T-cell (primary cell): ENCODE measurements at places on chromosomes 11 and 22.

DNA sequence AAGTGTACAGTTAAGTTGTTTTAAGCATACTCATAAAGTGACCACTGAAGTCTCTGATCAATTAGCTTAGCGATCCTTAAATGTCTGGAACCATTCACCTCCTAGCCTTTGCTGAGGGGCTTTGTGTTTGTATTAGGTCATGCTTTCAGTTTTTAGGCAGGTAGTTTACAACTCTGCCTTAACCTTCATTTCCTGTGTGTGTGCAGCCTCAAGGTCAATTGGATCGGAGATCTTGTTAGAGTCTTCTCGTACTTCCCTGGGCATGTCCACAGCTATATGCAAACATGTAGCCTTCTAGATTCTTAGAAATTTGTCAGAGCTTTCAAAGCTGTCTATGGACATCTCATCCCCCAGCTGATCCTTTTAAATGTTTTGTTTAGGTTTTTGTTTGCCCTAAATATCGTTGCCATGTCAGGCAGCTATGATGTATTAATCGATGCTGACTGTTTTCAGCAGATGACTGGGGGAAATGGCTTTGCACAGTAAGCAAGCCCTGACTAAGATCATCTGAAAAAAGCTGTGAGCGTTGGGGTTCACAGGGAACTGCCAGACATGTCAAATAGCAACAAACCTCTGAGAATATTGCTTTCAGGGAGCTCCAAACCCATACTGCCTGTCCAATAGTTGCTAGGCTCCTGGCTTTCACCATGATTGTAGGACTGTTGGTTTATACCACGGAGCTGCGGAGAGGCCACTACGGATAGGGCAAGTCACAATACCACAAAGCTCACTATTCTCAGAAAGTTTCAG is 45.6 kb downstream of the GLYAT start:
- no peaks in the 10 kb centered on the region for H3K4me1 ChIP-seq
- no peak overlapping the region for H3K4me3 ChIP-seq
- no peak for DNase-seq
- H3K27me3 ChIP-seq = no peaks in the 10 kb centered on the region

GRCh38 chr11:12600829-12601228 is 73.4 kb upstream of the TEAD1 start:
- no peak for DNase-seq
- H3K36me3 ChIP-seq = no peaks in the 10 kb centered on the region
- no peaks in the 10 kb centered on the region for H3K27me3 ChIP-seq
- H3K4me1 ChIP-seq = peaks cover 8% of the 10 kb centered on the region

- H3K4me3 ChIP-seq = no peak overlapping the region
- no peaks in the 10 kb centered on the region for H3K27me3 ChIP-seq
- no peaks in the 10 kb centered on the region for H3K36me3 ChIP-seq
- no peaks in the 10 kb centered on the region for H3K4me1 ChIP-seq
Observed at GRCh38 chr11:94183251-94183885, 54.7 kb downstream of the PANX1 start.

DNA sequence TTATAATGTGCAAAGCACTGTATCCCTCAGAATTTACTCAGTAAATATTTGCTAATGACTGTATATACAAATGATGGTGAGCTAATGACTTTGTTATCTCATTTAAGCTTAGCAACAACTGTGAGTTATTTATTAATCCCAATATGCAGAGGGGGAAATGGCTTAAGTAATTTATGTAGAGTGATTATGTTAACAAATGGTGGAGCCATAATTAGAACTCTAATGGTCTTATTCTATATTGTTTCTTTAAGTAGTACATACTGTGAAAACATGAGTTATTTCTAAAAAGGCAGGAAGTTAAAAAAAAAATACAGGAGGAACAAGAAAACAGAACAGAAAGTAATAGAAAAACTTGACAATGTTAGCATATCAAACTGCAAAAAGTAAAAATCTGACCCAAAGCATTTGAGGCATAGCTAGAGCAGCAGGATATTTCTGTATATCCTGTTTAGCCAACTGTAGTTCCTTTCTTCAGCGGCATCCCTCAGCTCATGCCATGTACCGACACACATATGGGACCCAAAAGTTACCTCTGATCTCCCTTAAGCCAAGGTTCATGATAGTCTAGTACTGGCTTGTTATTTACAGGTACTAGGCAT is 94.2 kb downstream of the FCHSD2 start:
- H3K4me3 ChIP-seq = no peak overlapping the region
- no peaks in the 10 kb centered on the region for H3K36me3 ChIP-seq
- DNase-seq = no peak
- H3K27ac ChIP-seq = peak overlapping the region; percentile 28
- H3K27me3 ChIP-seq = no peaks in the 10 kb centered on the region
- peaks cover 12% of the 10 kb centered on the region for H3K4me1 ChIP-seq

- H3K27me3 ChIP-seq = no peaks in the 10 kb centered on the region
- DNase-seq = no peak
- no peak overlapping the region for H3K4me3 ChIP-seq
- H3K36me3 ChIP-seq = no peaks in the 10 kb centered on the region
- no peaks in the 10 kb centered on the region for H3K4me1 ChIP-seq
- H3K27ac ChIP-seq = no peak overlapping the region
Observed at GRCh38 chr11:35875466-35875865, 68.4 kb upstream of the LDLRAD3 start.

DNA sequence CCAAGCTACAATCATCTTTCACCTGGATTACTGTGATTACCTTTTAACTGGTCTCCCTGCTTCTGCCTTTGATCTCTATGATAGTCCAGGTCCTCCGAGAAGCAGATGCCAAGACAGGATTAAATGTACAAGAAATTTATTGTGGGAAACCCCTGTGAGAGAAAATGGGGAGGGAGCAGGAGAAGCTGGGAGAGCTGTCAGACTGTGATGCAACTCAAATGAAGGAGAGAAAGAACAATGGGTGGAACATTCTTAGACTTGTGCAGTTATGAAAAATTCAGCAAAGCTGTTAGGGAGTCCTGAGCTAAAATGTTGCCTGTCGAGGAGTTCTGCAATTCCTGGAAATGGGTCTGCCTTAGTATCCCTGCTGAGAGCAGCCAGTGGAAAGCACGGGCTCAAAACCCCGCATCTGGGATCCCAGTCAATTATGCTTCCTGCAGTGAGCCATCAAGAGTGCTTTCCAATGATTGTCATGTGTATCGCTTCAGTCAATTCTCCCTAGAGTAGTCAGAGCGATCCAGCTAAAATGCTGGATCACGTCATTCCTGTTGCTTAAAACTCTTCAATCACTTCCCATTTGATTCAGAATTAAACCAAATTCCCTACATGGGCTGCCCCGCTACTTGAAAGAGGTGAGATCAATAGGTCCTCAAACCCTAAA is 16.5 kb upstream of the CSTF3 start:
- H3K27ac ChIP-seq = no peak overlapping the region
- H3K27me3 ChIP-seq = no peaks in the 10 kb centered on the region
- no peak overlapping the region for H3K4me3 ChIP-seq

GRCh38 chr11:78914503-78914902 is 339.8 kb upstream of the NARS2 start:
- H3K27ac ChIP-seq = no peak overlapping the region
- H3K4me1 ChIP-seq = no peaks in the 10 kb centered on the region
- H3K4me3 ChIP-seq = no peak overlapping the region
- H3K27me3 ChIP-seq = no peaks in the 10 kb centered on the region

DNA sequence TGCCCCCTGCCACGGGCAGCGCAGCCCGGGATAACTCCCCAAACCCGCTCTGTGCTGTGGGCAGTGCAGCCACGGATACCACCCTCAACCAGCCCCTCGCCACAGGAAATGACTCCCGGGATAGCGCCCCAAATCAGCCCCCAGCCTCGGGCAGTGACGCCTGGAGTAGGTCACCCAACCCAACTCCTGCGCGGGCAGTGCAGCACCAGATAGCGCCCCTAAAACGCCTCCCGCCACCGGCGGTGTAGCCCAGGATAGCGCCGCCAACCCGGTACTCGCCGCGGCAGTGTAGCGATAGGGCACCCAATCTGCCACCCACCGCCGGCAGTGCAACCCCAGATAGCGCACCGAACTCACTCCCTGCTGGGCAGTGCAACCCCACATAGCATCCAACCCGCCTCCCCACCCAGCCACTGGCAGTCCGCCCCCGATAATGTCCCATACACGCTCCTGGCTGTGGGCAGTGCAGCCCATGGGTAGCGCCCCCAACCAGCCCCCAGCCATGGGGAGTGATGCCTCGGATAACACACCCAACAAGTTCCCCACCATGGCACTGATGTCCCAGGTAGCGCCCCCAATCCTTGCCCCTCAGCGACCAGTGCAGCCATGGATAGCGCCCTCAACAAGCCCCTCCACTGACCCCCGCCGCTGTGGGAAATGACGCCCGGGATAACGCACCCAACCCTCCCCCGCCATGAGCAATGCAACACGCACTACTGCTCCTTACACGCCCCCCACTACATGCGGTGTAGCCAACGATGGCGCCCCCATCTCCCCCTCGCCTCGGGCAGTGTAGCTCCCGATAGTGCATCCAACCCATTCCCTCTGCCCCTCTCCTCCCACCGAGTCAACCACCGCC is 1.5 kb downstream of the RFPL2 start:
- H3K4me1 ChIP-seq = peaks cover 65% of the 10 kb centered on the region
- H3K4me3 ChIP-seq = peak overlapping the region; percentile 48
- no peak overlapping the region for H3K27ac ChIP-seq

DNA sequence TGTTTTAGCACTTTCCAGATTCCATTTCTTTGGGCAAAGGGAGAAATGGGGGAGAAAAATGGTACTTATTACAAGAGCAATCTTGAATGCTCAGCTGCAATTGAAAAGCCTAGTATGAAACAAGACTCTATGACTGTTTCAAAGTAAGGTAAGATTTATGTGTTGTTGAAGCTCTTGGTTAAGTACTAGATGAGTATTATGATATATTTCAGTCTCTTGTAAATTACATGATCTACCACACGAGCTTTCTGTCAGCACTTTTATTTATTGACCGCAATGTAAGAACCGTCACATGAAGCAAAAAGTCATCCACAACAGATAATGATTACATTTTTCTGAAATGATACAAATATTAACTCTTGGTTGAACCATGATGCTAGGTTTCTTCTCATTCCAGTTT is 906.7 kb upstream of the CHORDC1 start:
- no peaks in the 10 kb centered on the region for H3K36me3 ChIP-seq
- DNase-seq = no peak
- H3K27ac ChIP-seq = no peak overlapping the region
- H3K27me3 ChIP-seq = no peaks in the 10 kb centered on the region
- no peak overlapping the region for H3K4me3 ChIP-seq
- no peaks in the 10 kb centered on the region for H3K4me1 ChIP-seq

GRCh38 chr11:8258289-8258688 is 5.4 kb downstream of the LMO1 start:
- H3K4me3 ChIP-seq = no peak overlapping the region
- no peak for DNase-seq
- H3K27me3 ChIP-seq = no peaks in the 10 kb centered on the region
- H3K4me1 ChIP-seq = no peaks in the 10 kb centered on the region
- no peaks in the 10 kb centered on the region for H3K36me3 ChIP-seq

DNA sequence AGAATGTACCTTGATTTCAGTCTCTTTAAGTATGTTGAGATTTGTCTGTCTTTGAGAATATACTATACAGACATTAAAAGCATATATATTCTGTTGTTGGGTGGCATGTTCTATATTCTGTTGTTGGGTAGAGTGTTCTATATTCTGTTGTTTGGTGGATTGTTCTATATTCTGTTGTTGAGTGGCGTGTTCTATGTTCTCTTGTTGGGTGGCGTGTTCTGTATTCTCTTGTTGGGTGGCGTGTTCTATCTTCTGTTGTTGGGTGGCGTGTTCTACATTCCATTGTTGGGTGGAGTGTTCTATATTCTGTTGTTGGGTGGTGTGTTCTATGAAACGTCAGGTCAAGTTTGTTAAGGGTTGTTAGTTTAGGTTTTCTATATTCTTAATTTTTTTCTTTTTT is 27.1 kb upstream of the CTTN start:
- no peaks in the 10 kb centered on the region for H3K27me3 ChIP-seq
- no peak overlapping the region for H3K27ac ChIP-seq
- peaks cover 8% of the 10 kb centered on the region for H3K4me1 ChIP-seq

DNA sequence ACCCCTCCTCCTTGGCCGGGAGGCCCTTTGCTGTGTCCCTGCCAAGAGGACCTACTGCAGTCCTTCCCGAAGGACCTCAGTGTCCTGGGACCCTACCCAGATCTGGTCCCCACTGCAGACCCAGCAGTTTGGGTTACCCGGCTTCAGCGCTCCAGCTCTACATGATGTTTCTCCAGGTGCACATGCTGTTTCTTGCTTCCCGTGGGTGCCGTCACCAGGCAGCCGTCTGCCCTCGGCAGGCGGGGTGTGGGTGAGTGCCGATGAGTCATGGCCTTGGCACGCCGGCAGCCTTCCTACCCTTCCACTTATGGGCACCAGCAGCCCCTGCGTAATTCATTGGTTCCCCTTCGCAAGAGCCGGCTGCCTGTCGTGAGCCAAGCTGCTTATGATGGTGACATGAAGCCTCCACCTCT is 101.8 kb downstream of the BCR start:
- H3K27me3 ChIP-seq = no peaks in the 10 kb centered on the region
- DNase-seq = no peak
- H3K4me1 ChIP-seq = no peaks in the 10 kb centered on the region
- no peak overlapping the region for H3K4me3 ChIP-seq
- H3K36me3 ChIP-seq = peaks cover 27% of the 10 kb centered on the region
- no peak overlapping the region for H3K27ac ChIP-seq

DNA sequence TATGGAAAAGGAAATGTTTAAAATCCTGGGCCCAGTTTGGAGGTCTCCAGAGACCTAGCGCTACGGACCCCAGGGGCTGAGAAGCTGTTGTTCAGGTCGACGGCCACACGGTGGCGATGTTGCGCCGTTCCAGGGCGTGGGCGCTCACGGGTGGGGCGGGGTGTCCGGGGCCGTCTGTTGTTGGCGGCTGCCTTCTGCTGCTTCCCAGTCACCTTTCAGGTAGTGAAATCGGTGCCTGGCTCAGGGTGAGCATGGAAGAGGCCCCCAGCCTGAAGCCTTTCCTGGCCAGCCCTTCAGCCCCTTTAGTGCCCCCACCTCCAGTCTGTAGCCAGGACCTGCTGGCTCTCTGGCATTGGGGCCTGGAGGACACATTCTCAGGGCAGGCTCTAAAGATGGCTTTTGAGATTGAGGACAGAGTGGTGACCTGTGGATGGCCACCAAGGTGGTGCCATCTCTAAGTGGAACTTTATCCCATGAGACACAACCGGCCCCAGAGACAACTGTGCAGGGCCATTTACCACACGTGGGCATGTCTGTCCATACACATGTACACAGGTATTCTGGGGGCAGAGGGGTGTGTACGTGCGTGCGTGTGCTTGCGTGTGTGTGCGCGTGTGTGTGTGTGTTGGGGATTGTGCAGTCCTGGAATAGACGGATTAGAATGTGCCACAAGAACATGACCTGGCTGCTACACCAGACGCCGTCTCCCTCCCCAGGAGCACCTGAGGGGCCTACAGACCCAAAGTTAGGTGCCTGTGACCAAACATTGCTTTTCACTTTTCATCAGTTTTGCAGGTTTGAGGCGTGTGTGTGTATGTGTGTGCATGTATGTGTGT is 53.8 kb downstream of the ST14 start:
- peaks cover 41% of the 10 kb centered on the region for H3K27me3 ChIP-seq
- DNase-seq = peak; percentile 64
- H3K4me1 ChIP-seq = no peaks in the 10 kb centered on the region
- H3K27ac ChIP-seq = no peak overlapping the region

DNA sequence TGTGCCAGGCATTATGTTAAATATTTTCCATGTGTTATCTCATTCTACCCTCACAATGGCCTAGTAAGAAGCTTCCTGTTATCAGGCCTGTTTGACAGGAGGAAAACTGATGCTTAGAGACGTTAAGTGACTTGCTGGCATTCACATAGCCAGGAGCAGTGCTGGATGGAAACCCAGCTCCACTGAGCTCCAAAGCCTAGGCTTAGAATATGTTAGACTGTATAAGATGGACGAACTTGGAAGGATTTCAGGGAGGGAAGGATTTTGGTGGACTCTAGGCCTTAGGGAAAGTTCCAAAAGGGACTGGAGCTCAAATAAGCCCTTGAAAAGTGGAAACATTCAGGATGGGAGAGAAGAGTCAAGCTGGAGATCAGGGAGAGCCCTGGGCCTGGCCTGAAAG is 2.1 kb downstream of the CD44 start:
- H3K27ac ChIP-seq = peak overlapping the region; percentile 91
- H3K4me3 ChIP-seq = peak overlapping the region; percentile 85
- peaks cover 14% of the 10 kb centered on the region for H3K36me3 ChIP-seq
- DNase-seq = no peak
